ENCODE measurements at places on chromosomes 1 and 21. TPM values are rescaled to one million over a fixed set of nuclear protein-coding genes. Genes with fewer than 3 reads are reported as not detected.

DNA sequence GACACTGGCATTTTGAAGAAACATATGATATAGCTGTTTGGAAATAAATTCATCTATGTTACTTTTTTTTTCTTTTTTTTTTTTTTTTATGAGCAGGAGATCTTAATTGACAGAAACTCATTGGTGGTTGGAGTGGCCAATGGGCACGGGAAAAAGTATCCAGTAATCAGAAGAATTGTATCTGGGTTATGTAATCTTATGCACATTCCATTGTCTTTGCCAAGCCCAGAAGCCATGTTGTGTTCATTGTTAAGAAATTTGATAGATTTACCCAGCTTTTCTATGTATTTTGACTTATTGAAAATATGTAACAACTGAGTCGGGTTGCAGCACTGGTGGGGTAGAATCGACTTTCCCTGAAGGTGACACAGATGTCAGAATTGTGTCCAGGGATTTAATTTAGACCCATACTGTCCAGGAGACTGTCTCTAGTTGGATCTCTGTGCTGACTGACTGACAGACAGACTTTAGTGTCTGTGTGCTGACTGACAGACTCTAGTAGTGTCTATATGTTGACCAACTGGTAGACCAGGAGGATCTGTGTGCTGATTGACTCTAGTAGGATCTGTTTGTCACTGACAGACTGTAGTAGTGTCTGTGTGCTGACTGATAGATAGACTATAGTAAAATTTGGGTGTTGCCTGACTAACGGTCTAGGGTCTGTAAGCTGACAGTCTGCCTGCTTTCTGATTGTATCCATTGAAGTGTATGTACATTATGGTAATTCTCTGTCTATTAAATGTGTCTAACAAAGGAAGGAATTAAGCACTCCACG lies 12.3 kb upstream of the C4BPB start:
- H3K4me3 ChIP-seq = peak overlapping the region; percentile 5
- no peak for DNase-seq
- H3K27ac ChIP-seq = peak overlapping the region; percentile 55
- no peaks in the 10 kb centered on the region for H3K27me3 ChIP-seq

GRCh38 chr1:42949312-42950115 lies 9.2 kb downstream of the SLC2A1 start:
- H3K27me3 ChIP-seq = no peaks in the 10 kb centered on the region
- DNase-seq = no peak
- H3K4me3 ChIP-seq = no peak overlapping the region
- H3K4me1 ChIP-seq = peaks cover 86% of the 10 kb centered on the region

DNA sequence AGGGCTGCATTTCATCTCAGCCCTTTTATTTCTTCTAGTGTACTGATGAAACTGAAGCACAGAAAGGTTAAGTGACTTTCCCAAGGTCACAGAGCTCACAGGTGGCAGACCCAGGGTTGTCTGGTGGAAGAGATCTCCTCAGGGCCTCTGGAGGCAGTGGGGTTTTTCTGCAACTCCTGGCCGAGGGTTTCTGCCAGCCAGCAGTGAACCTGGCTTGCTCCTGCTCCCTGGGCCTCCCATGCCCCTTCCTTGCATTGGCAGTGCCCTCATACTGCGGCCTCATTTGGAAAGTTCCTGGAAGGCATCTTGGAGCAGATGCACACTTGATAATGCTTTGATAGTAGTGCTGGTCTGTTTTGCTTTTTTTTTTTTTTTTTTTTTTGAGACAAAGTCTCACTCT lies 7.7 kb downstream of the GALNT2 start:
- peaks cover 68% of the 10 kb centered on the region for H3K4me1 ChIP-seq
- H3K27ac ChIP-seq = no peak overlapping the region
- H3K4me3 ChIP-seq = no peak overlapping the region
- no peaks in the 10 kb centered on the region for H3K36me3 ChIP-seq
- DNase-seq = no peak
- no peaks in the 10 kb centered on the region for H3K27me3 ChIP-seq

DNA sequence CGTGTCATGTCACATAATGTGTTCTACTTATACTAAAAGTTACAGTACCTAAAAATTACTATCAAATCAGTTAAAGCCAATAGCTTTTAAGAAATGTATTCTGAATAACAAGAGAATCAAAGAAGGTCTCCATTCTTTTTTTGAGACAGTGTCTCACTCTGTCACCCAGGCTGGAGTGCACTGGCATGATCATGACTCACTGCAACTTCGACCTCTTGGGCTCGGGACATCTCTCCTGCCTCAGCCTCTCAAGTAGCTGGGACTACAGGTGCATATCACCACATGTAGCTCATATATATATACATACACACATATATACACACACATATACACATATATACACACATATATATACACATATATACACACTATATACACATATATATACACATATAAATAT lies 20.1 kb downstream of the COP1 start:
- no peaks in the 10 kb centered on the region for H3K27me3 ChIP-seq
- H3K4me3 ChIP-seq = no peak overlapping the region
- peaks cover 29% of the 10 kb centered on the region for H3K4me1 ChIP-seq
- no peak for DNase-seq

DNA sequence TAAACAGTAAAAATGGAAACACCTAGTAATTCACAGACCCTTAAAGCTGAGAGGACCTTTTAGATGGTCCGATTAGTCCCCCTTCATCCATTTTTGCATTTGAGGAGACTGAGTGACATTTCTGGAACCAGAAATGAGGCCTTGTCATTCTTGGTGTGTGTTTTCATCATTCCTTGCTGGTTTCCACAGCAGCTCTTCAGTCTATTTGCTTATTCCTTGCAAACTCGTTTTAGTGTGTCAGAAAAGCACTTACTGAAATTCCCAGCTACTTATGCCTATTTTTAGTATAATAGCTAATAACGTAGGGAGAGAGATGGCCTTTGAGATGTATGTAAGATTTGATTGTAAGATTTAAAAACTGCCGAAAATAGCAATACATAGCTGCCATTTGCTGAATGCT lies 70.9 kb downstream of the VPS13D start:
- H3K4me3 ChIP-seq = no peak overlapping the region
- H3K4me1 ChIP-seq = peaks cover 39% of the 10 kb centered on the region
- DNase-seq = no peak
- H3K27me3 ChIP-seq = no peaks in the 10 kb centered on the region
- H3K27ac ChIP-seq = peak overlapping the region; percentile 28

DNA sequence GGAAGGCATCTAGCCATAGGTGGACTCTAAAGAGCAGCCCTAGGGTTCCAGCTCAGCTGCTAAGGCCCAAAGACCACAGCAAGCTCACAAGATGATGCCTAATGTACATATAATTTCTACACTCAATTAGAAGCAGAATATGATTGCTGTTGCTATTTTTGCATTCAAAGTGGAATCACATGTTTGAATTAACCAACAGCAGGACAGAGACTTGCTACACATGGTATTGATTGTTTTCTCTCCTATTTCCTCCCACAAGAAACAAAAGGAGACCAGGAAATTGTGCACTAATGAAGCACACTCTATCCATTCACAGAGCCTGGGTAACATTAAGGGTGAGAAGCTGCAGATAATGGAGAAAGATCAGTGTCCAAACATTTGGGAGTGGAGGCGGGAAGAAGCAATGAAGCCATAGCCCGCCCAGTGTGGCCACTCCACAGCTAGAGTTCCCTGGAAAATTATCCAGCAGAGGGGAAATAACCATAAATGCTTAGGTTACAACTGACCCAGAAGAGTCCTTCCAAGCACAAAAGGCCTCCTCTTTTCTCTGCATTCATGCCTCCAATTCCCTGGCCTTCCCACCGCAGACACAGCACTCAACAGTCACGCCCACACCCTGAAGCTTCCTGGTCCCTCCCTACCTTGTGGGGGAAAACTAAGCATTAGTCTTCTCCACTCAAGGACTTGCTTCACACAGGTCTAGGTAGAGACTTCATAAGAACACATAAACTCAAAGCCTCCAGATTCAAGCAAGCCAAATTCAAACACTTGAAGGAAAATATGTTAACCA lies 7.5 kb downstream of the CNN3 start:
- no peak overlapping the region for H3K27ac ChIP-seq
- peak overlapping the region; percentile 6 for H3K4me3 ChIP-seq
- H3K36me3 ChIP-seq = no peaks in the 10 kb centered on the region
- DNase-seq = no peak
- H3K4me1 ChIP-seq = peaks cover 96% of the 10 kb centered on the region

Gene AP4B1
- total RNA-seq = 11.8 TPM

Gene PLOD1
- total RNA-seq = 61.6 TPM

- no peaks in the 10 kb centered on the region for H3K4me1 ChIP-seq
- H3K27me3 ChIP-seq = peaks cover 49% of the 10 kb centered on the region
- H3K36me3 ChIP-seq = no peaks in the 10 kb centered on the region
- no peak overlapping the region for H3K4me3 ChIP-seq
- no peak for DNase-seq
- no peak overlapping the region for H3K27ac ChIP-seq
Measured at GRCh38 chr1:54007613-54008012, 10.4 kb downstream of the LDLRAD1 start.

DNA sequence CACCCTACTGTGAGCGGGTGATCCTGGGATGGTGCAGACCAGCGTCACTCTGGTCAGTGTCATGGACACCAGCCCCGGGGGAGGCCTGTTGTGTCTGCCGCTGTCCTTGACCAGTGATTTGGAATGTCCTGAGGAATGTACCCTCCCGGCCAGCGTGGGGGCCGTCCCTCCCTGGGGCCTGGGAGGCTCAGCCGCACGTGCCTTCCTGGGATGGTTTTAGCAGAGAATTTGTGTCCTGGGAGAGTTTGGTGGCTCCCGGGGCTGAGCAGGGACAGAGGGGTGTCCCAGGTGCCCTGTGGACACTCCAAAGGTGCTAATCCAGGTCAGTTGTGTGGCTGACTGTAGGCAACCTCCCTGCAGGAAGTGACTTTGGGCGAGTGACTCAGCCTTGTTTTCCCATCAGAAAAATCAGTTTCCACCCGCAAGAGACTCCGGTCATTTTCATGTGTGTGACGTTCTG lies 6.2 kb downstream of the ARHGEF16 start:
- H3K27me3 ChIP-seq = no peaks in the 10 kb centered on the region
- H3K4me3 ChIP-seq = no peak overlapping the region
- DNase-seq = no peak
- H3K36me3 ChIP-seq = no peaks in the 10 kb centered on the region
- H3K27ac ChIP-seq = peak overlapping the region; percentile 64
- peaks cover 50% of the 10 kb centered on the region for H3K4me1 ChIP-seq

DNA sequence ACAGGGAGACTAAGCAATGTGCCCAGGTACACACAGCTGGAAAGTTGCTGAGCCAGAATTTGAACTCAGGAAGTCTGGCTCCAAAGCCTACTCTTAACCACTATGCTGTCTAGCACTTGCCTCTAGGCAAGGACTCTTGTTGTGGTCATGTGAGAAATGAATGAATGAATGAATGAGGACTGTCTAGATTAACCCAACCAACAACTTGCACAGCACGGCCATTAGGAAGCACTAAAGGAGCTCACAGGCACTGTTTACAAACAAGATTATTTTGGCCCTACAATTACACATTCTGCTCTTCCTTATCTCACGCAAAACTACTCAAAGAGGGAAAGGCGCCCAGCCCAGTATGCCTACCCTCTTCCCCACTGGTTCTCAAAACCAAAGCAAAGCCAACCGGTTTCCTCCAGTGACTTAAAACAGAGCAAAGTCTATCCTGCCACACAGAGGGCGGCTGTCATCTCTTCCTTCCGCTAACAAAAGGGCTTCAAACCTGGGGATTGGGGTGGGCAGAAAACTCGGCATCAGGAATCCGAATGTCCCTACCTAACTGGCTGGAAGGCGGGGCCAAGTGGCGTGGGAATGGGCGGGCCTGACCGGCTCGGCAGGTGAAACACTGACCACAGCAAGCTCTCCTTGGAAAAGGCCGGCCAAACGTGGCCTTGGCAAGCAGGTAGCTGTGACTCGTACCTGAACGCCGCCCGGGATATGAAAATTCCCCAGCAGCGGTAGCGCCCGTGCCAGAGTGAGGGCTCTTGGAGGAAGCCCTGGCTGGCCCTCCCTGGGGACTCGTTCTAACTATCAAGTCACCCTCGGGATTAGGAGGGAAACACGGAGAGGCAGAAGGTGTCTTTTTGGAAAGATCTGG lies 948 bp downstream of the STK40 start:
- H3K27ac ChIP-seq = peak overlapping the region; percentile 99
- no peaks in the 10 kb centered on the region for H3K27me3 ChIP-seq
- peak; percentile 53 for DNase-seq
- peaks cover 96% of the 10 kb centered on the region for H3K4me1 ChIP-seq
- peak overlapping the region; percentile 82 for H3K4me3 ChIP-seq

Gene CD52
- 2.4 TPM for total RNA-seq

DNA sequence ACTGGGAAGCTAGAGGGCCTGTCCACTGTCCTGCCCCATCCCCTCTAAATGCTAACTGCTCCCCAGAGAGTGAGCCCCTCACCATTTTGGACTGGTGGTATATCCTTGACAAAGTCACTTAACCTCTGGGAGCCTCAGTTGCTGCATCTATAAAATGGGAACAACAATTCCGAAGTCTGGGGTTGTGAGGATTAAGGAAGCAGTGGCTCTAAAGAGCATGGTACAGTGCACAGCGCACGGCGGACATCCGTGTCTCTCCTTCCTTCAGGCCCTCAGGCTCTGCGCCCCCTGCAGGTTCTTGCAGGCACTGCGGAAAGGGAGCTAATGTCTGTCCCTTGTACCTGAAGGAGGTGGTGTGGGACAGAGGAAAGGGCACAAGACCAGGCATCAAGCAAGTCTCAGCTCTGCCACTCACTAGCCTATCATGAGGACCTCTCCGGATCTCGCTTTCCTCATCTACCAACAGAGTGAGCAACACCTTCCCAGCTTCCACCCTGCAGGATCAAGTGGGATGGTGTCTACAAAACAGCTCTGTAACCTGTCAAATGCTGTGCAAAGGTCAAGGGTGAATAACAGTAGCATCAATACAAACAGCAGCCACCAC lies 20.1 kb downstream of the ECE1 start:
- peaks cover 40% of the 10 kb centered on the region for H3K36me3 ChIP-seq
- no peak overlapping the region for H3K4me3 ChIP-seq
- no peaks in the 10 kb centered on the region for H3K27me3 ChIP-seq
- peak overlapping the region; percentile 99 for H3K27ac ChIP-seq
- H3K4me1 ChIP-seq = peaks cover 77% of the 10 kb centered on the region

Gene ZNF648
- total RNA-seq = not detected

DNA sequence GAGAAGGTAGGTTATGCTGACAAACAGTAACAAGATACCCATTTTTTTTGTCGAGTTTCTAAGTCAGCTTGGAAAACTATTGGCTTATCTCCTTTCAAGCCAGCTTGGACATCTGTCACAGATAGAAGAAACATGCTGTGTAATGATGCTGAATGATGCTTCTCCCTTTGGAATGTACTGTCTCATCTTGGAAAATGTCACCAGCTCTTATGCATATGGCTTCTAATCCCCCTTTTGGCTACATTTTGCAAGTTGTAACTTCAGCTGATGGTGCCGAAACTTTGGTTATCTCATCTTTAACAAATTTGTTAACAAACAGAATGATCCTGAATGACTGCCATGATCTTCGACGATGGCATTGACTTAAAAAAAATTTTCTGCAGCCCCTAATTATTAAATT lies 68.8 kb upstream of the ST6GALNAC3 start:
- H3K27me3 ChIP-seq = no peaks in the 10 kb centered on the region
- no peak overlapping the region for H3K27ac ChIP-seq
- no peak overlapping the region for H3K4me3 ChIP-seq
- H3K36me3 ChIP-seq = no peaks in the 10 kb centered on the region
- no peaks in the 10 kb centered on the region for H3K4me1 ChIP-seq

- no peak overlapping the region for H3K27ac ChIP-seq
- no peak for DNase-seq
- peaks cover 25% of the 10 kb centered on the region for H3K4me1 ChIP-seq
- H3K36me3 ChIP-seq = no peaks in the 10 kb centered on the region
- no peak overlapping the region for H3K4me3 ChIP-seq
- H3K27me3 ChIP-seq = no peaks in the 10 kb centered on the region
Measured at GRCh38 chr1:32398401-32398800, 4.2 kb upstream of the BSDC1 start.

Gene CFHR2
- not detected for total RNA-seq

Data from left ventricle myocardium inferior (tissue), 1 donor.